ENCODE measurements at places on chromosomes 4 and X.

DNA sequence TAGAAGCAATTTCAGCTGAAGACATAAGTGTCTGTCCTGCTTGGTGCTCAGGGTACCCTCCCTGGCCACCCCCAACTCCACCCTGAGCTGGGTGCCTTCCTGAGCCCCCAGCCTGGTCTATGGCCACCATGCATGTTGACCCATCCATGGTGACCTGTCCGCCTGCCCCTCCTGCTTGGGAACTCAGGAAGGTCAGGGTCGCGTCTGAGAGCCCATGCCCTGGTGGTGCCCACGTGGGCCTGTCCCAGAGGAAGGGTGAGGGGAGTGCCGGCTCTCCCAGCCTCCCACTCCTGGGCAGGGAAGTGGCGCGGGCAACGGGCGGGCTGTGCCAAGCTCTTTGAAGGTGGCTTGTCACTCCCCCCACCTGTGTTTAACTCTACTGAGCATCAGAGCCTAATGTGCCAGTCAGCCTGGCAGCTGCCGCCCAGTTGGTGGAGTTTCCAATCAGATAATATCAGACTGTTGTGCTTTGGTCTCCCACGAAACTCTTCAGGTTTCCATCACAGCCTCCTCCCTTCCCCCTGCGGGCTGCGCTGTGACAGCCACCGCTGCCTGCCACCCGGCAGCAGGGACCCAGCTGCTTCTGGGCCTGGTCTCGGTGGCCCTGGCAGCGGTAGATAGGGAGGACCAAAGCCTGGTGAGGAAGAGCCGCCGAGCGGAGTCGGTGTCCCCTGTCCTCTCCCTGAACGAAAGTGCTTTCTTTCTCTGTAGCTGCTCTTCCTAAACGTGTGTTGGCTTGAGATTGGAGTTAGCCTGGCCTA, 4.8 kb downstream of the SH3BP2 start:
- H3K27ac ChIP-seq = peak overlapping the region; percentile 63
- H3K27me3 ChIP-seq = no peaks in the 10 kb centered on the region
- no peak overlapping the region for H3K4me3 ChIP-seq
- peaks cover 39% of the 10 kb centered on the region for H3K4me1 ChIP-seq
- no peaks in the 10 kb centered on the region for H3K36me3 ChIP-seq

- peak overlapping the region; percentile 63 for H3K27ac ChIP-seq
- no peaks in the 10 kb centered on the region for H3K4me1 ChIP-seq
- no peaks in the 10 kb centered on the region for H3K27me3 ChIP-seq
- DNase-seq = peak; percentile 33
These were observed 360.7 kb downstream of the BMPR1B start for GRCh38 chr4:95118497-95118896.

DNA sequence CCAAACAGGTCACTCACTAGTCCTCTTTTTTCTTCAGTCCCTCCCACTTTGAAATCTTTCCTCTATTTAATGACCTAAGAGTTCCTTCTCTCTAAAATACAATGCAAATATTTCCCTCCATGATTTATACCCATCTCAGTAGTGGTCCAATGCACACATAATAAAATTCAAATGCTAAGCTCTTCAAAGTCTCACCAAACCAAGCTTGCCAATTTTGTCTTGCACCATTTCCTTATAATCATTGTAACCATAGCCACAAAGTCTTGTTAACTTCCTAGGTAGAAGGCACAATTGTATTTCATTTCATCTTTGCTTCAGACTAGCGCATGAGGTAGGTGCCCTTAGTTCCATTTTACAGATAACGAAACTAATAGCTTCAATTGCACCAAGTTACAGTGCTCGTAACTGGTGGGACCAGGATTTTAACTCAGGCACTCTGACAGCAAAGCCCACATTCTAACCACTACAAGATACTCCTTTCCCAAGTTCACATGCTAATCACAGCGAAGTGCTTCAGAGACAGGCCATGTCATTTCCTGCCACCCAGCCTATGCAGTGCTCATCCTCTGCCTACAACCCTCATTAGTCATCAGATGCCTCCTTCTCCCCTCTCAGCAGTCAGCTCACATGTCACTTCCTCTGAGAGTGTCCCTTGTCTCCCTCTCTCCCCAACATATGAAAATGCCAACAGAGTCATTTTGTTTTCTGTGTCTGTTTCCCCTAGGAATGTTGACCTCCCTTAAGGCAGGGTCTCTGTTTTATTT, 66.9 kb upstream of the PPARGC1A start:
- no peak overlapping the region for H3K27ac ChIP-seq
- H3K4me3 ChIP-seq = no peak overlapping the region
- DNase-seq = peak; percentile 58
- H3K27me3 ChIP-seq = no peaks in the 10 kb centered on the region
- no peaks in the 10 kb centered on the region for H3K36me3 ChIP-seq

DNA sequence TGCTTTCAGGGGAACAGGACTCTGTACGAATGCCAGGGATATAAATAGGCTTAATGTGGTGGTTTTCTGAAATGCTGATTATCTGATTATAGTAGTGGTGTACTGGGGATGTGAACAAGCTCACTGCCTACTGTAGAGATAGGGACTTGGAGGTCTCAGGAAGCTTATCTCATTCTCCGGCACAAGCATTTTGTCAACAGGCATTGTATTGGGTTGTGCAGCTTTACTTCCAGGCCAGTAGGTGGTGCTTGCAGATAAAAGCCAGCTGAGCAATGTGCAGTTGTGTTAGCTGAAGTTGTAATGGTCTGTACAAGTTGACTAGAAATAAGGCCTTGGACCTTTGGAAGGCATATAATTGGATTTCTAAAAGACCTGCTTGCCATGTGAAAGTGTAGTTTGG, 49.5 kb upstream of the TMLHE start:
- H3K4me1 ChIP-seq = no peaks in the 10 kb centered on the region
- no peaks in the 10 kb centered on the region for H3K27me3 ChIP-seq
- no peak overlapping the region for H3K27ac ChIP-seq
- peak; percentile 3 for DNase-seq
- no peaks in the 10 kb centered on the region for H3K36me3 ChIP-seq
- no peak overlapping the region for H3K4me3 ChIP-seq

DNA sequence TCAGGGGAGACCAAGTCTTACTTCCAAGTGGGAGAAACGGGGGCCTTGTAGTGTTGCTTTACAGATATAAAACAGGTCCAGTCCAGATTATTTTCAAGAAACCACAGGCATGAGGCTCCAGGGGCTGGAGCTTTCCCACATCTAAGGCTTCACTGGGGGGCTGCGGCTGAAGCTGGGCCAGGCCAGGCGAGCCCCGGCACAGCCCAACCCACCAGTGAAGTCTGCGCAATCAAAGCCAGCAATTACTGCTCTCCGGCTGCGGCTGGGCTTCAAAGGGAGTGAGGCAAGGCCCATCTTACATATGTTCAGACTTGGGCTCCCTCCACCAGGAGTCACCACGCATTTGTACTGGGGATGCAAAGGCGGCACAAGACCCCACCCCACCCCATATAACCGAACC, 61.7 kb downstream of the HADH start:
- no peaks in the 10 kb centered on the region for H3K36me3 ChIP-seq
- H3K4me3 ChIP-seq = no peak overlapping the region
- no peaks in the 10 kb centered on the region for H3K27me3 ChIP-seq
- no peaks in the 10 kb centered on the region for H3K4me1 ChIP-seq

GRCh38 chr4:188818300-188818699, 679.1 kb downstream of the TRIML1 start:
- H3K4me3 ChIP-seq = no peak overlapping the region
- H3K27ac ChIP-seq = no peak overlapping the region
- no peaks in the 10 kb centered on the region for H3K27me3 ChIP-seq
- no peaks in the 10 kb centered on the region for H3K4me1 ChIP-seq

DNA sequence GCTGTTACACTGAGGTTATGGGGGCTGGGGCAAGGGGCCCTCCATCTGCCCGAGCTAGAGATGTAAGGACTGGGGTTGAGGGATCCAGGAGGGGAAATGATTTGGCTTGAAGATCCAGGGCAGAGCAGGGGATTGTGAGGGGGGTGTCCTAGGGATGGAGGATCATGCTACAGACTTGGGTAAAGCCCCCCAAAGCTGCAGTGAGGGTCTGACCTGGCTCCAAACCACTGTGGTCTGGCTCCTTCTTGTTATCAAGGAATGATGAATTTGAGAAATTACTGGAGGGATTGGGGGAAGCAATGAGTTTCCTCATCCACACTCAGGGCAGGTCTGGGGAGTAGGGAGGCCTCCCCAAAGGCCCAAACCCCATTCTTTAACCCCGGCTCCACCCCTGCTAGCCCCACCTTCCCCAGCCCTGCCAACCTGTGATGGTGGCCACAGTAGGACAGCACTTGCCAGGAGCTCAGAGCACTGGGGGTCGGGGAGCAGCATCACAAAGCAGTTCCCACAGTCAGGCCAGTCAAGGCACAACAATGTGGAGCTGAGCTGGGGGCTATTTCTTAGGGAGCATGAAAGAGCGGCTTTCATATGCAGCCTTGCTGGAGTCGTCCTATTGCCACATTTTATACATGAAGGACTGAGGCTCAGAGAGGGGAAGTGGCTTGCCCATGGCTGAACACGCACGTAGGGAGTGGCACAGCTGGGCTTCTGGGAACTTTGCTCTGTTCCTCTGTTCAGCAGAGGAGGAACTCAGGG, 165.5 kb downstream of the EFNB1 start:
- H3K27me3 ChIP-seq = no peaks in the 10 kb centered on the region
- H3K4me1 ChIP-seq = no peaks in the 10 kb centered on the region
- DNase-seq = no peak
- no peak overlapping the region for H3K4me3 ChIP-seq
- H3K36me3 ChIP-seq = no peaks in the 10 kb centered on the region
- H3K27ac ChIP-seq = no peak overlapping the region

GRCh38 chrX:16199343-16199742, 32.1 kb downstream of the MAGEB17 start:
- H3K27ac ChIP-seq = no peak overlapping the region
- no peaks in the 10 kb centered on the region for H3K27me3 ChIP-seq
- no peaks in the 10 kb centered on the region for H3K36me3 ChIP-seq
- H3K4me3 ChIP-seq = no peak overlapping the region

DNA sequence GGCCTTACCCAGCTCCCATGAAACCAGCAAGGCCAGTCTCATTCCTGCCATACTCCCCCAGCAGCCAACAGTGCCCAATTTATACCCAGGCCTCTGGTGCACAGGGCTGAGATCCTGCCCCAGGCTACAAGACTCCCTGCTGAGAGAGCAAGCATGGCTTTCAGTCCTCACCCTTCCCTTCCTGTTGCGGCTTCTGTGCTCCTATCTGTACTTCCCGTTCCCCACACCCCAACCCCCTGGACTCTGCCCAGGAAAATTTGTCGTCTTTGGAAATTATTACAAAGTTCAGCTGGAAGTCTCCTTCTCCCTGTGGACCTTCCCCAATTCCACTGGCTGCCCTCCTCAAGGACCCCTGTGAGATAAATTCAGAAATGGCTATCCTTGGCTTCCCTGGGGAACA, 84.1 kb upstream of the GK2 start:
- H3K27me3 ChIP-seq = no peaks in the 10 kb centered on the region
- no peak overlapping the region for H3K27ac ChIP-seq
- DNase-seq = no peak
- no peak overlapping the region for H3K4me3 ChIP-seq

DNA sequence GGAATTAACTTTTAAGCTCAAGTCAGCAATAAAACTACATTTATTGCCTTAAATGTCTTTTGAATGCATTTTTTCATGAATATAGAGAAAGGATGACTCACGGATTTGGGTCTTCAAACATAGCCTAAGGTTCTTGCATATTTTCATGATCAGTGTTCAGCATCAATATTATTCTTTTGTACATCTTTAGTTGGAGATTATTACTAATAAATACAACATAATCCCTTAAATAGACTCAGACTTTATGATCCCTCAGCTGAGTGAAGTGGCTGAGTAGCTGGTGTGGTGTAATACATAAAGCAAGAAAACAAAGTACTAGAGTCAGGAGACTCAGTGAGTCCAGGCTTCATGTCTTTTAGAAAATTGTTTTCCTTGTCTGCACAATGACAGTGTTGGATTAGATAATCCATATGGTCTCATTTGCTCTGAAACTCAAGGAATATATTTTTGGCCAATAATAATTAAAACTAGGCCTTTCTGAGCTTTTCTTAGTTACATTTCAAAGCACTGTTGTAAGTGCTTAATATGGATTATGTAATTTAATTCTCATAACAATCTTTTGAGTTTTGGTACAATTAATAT, 78.3 kb upstream of the UNC5C start:
- H3K36me3 ChIP-seq = no peaks in the 10 kb centered on the region
- no peak for DNase-seq
- H3K27me3 ChIP-seq = no peaks in the 10 kb centered on the region
- H3K4me1 ChIP-seq = no peaks in the 10 kb centered on the region

DNA sequence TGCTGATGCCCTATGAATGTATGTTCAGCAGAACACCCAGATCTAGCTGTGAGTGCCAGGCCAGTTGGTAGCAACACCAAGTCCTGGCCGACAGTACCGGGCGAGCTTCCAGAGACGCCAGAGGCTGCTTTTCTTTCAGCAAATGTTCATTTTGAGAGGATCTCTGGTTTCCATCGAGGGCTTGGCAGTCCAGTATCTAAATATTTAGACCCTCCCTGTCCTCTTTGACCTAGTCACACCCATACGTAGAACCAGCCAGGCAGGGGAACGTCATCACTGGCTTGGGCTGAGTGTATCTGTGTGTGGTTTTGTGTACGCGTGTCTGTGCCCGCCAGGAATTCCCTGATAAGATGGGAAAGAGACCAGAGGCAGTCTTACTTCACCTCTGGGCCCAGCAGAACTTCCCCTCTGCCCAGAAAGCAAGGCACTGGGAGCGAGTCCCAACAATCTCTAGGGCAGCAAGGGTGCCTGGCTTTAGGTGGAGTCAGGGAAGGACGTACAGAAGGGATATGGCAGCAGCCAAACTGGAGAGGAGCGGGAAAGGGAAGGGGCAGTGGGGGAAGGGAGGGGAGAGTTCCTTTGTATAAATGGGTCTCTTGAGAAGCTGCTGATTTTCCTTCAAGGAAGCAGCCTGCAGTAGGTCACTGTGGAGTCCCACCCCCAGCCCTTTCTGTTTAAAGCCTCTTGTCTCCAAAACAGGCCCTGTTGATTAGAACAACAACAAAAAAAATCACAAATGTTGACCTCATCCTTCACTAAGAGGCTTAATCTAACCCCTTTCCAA, 15.0 kb upstream of the ELF4 start:
- no peaks in the 10 kb centered on the region for H3K27me3 ChIP-seq
- no peak overlapping the region for H3K4me3 ChIP-seq
- H3K27ac ChIP-seq = peak overlapping the region; percentile 50
- peak; percentile 57 for DNase-seq

GRCh38 chr4:177791188-177791587, 349.0 kb upstream of the AGA start:
- no peaks in the 10 kb centered on the region for H3K27me3 ChIP-seq
- H3K27ac ChIP-seq = no peak overlapping the region
- DNase-seq = no peak
- H3K4me3 ChIP-seq = no peak overlapping the region

DNA sequence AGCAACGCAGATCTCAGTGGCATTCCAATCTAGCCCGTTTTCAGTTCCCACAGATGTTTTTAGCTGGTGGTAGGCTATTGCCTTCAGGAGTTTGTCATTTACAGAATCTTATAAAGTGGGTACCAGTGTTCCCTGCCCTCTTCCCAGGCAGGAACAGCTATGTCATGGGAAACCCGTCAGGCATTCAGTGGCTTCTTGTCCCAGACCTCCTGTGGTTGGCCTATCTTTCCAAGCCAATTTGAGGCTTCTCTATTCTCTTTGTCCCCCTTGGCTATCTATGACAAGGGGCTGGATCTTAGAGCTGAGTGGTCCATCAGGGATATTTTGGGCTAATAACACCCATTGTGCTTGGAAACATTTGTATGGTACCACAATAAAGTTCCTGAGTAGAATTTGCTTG, 33.6 kb upstream of the RPL34 start:
- H3K36me3 ChIP-seq = no peaks in the 10 kb centered on the region
- no peak for DNase-seq
- no peak overlapping the region for H3K27ac ChIP-seq
- H3K4me1 ChIP-seq = no peaks in the 10 kb centered on the region

GRCh38 chr4:158111241-158111640, 61.6 kb downstream of the GASK1B start:
- H3K36me3 ChIP-seq = no peaks in the 10 kb centered on the region
- no peak overlapping the region for H3K27ac ChIP-seq
- H3K4me1 ChIP-seq = no peaks in the 10 kb centered on the region
- no peaks in the 10 kb centered on the region for H3K27me3 ChIP-seq

Data from prostate gland (tissue), 2 donors.